Stimulated activated CD4-positive, alpha-beta T cell treated with anti-CD3 and anti-CD28 coated beads, Interleukin-12 subunit alpha, Interleukin-12 subunit beta, amount 100 ng/mL, for 4 hours (primary cell): ENCODE measurements at places on chromosomes 16 and 17.

GRCh38 chr16:68356249-68356918 lies 45.6 kb downstream of the PRMT7 start:
- DNase-seq: peak; percentile 50

DNA sequence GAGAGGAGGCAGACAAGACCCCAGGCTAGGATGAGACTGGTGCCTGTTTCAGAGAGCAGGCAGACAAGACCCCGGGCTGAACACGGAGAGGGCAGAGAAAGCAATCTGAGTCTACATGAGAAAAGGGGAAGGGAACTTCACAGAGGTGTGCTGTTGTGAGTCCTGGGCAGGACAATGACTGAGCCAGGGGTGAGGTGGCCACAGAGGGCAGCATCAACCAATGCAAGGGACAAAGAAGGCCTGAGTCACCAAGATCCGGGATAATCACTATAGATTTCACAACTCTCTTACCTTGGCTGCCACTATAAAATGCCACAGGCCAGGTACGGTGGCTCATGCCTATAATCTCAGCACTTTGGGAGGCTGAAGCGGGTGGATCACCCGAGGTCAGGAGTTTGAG lies 89.0 kb downstream of the SLC39A11 start:
- no peak for DNase-seq

GRCh38 chr17:63966646-63967264 lies 6.0 kb downstream of the SCN4A start:
- DNase-seq: no peak

GRCh38 chr17:63477480-63478440 lies 899 bp downstream of the ACE start:
- DNase-seq: no peak

DNA sequence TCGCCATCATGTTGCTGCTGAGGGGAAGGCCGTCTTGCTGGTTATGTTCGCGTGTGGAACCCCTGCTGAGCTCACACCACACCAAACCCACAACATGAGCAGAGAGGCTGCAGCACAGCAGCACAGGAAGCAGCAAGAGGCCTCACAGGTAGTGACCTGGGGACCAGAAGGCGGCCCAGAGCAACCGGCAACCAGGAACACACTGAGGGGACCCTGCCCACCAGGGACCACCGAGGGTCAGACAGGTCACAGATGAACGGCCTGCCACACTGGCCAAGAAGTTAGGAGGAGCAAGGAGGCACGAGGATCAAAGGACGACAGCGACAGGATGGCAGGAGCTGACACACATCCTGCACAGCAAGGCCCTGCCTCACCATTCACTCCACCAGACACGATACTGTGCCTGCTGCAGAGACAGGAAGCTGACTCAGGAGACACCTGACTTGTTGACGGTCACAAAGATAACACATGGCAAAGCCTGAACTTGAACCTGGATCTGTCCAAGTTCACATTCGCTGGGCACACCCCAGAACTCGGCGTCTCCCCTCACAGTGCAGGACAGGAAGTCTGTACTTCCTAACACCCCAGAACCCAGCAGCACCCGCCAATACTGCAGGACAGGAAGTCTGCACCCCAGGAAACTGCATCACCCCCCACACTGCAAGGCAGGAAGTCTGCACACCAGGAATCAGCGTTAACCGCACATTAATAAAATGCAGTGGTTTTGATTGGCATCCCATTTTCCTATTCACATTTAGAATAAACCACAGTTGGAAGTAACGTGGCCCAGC lies 98.5 kb downstream of the ZNF778 start:
- DNase-seq: peak; percentile 57

GRCh38 chr16:53022374-53022773 lies 30.3 kb downstream of the CHD9NB start:
- DNase-seq: no peak

DNA sequence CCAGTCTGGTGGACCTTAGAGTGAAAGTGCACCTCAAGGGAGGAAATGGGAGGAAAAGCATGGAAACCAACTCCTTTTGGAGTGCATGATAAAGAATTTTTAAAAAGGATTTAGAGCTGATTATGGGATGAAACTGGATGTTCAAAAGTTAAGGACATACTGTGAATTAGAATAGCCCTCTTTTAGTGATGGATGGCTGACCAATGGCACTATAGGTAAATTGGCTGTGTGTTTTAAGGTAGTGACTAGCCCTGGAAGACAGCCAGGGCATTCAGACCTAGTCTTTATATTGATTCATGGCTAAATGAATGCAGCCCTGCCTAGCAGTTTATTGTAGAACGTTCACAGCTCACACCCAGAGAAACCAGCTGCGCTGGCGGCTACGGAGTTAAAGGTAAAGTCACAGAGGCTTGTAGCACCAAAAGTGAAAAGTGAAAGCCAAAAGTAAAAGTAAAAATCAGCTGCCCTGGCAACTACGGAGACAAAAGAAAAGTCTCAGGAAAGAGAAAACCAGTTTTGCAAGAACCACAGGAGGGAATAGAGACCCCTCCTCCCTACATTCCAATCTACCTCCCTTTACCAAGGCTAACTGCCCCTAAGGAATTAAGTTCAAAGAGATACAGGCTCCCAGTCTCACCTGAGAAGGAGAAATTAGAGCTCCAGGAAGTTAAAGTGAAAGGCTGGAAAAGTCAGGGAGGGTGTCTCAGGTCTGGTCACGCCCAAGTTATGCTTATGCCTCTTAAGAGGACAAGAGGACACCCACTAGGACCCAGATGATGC lies 21.8 kb downstream of the ACSM1 start:
- DNase-seq: peak; percentile 30

GRCh38 chr17:67369676-67370075 lies 3.3 kb upstream of the PSMD12 start:
- DNase-seq: no peak

DNA sequence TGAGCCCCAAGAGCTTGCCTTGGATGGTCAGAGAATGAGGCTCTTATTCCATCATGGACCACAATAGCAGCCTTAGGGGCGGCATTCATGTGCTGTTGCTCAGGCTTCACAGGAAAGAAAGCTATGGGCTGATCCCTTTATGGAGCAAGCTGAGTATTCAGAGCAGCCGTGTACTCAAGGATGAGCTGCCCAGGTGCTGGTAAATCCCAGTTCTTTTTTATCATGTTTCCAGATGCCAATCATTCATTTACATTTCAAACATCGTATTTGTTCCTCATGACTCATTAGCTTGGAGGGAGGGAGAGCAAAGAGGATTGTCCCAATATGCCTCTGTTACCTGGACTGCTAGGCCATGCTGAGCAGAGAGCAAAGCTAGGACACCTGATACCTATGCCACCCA lies 475.7 kb downstream of the SHISA9 start:
- no peak for DNase-seq

DNA sequence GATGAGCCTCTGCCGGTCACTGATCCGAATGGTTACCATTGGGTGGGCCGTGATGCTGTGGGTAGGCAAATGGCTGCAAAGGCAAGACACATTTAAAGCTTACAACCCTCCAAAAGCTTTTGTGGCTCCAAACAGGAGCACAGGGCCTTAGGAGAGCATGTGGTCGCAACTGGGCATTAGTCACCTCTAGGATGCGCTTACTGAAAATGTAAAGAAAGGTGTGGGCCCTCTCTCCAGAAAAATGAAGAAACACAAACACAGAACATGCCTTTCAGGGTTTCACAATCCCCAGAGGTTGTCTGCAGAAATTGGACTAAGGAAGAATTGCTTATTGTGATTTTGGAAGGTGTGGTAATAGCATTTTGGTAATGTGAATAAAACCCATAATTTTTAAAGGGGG lies 86.7 kb upstream of the ATP2A3 start:
- no peak for DNase-seq

DNA sequence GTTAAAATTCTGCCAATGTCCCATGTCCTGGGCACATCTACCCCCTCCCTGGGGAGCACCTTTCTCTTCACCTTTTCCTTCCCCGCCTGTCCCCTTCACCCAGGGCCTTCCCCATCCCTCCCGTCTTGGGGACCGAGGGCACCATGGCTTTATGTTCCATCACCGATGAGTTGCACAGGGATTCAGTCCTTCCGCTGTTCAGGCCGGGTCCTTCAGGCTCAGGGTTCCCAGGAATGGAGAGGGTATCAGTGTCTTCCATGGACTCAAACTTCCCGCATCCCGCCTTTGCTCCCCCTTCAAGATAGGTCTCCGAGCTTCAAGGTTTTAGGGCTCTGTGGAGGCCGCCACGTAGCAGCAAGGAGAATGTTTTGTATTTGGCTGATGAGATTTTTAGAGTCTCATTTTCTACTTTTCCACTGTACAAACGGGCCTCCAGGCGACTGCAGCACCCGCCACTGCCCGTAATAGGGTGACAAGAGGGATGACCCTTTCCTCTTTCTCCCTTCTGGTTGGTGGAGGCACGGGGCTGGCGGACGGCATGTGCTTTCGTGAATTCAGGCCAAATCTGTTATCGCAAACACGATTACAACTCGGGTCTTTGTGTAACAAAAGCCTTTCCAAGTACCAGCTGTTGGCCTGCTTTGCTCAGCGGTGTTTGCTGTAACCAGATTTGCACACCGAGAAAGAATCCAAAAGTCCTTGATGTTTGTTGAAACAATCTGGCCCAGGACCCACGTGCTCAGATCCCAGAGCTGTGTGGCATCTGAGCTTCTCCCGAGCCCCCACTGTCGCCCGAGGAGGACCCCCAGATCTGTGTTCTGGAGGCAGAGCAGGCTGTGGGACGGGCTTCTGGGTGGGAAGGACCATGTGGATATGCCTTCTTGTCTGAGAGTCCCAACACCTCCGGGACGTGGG lies 236.3 kb downstream of the SEC14L1 start:
- DNase-seq: no peak

GRCh38 chr17:6067060-6067459 lies 3.1 kb upstream of the WSCD1 start:
- no peak for DNase-seq

GRCh38 chr16:86640265-86640843 lies 62.0 kb downstream of the FOXL1 start:
- no peak for DNase-seq

DNA sequence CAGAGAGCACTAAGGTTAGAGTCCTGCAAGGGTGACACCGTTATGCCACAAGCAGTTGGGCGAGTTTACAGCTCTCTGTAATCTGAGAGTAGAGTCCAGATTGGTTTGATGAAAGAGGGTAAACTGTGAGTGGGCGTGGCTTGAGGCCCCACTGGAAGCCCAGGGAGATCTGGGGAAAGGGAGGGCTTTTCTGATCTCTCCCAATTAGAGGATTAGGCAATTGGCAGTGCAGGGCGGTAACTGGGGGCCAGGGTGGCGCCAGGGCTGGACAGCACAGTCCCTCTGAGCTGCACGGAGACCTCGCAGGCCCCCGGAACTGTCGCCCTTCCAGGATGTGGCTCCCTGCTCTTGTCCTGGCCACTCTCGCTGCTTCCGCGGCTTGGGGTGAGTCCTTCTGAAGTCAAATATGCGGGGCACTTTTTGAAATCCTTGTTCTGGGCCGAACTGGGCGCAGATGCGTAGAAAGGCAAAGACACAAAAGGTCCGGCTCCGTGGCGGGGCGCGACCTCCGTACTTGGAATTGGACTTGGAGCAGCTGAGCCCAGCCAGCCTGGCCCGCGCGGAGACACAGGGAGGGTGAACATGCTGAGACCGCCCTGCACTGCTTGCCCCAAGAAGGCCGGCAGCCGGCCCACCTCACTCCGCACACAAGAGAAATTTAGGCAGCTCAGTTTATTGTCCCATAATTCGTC lies 72.4 kb downstream of the CES1 start:
- no peak for DNase-seq

DNA sequence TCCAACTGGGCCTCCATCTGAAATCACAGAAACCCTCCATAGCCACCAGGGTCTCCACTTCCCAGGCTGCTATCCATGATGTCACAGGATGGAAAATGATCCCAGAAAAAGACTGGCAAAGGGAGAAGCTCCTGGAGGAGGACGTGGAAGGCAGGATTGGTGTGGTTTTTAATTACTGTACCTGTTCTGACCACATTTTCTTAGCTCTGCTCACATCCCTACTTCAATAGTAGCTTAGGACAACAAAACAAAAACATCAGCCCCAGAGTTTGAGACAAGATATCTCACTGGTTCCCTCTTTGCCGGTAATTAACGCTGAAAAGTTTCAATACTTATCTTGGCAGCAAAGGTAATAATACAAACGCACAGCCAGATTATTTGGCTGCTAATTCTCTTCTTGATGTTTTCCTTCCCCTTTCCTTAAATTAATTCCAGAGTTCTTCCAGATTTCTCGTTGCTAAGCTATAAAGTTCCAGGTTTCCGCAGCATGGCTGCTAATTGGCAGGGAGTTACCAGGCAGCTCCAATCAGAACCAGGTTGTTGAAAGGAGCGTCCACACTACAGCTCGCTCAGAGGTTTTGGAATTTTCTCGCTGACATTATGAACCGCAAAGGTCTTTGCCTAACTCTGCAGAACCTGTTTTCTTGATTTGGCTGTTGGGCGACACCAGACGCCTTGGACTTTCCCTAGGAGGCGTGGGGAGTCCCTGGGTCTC lies 263.4 kb downstream of the MRTFB start:
- no peak for DNase-seq

GRCh38 chr17:19753051-19753509 lies 5.0 kb upstream of the ALDH3A1 start:
- DNase-seq: no peak

DNA sequence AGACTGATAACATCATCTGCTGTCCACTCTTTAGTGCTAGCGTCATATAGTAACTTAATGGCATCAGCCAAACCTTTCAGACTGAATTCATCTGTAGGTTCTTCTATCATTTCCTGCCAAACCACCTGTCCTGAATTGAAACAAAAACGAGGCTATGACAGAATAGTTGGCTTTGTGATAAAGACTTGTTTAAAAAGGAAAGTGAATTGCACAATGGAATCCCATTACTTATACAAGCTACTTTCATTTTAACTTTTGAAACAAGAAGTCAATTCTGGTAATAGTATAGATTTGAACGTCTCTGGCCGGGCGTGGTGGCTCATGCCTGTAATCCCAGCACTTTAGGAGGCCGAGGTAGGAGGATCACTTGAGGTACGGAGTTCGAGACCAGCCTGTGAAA lies 18.2 kb downstream of the LASP1NB start:
- DNase-seq: no peak

DNA sequence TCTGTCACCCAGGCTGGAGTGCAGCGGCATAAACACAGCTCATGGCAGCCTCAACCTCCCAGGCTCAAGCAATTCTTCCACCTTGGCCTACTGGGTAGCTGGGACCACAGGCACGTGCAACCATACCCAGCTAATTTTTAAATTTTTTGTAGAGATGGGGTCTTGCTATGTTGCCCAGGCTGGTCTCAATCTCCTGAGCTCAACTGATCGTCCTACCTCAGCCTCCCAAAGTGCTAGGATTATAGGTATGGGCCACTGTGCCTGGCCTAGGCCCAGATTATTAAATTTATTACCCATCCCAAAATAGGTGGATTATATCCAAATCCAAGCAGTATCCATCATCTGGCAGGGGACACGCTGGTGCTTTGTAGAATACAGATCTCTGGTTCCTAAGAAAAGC lies 53.8 kb downstream of the METTL16 start:
- DNase-seq: no peak

GRCh38 chr16:86300746-86301481 lies 209.4 kb upstream of the FOXF1 start:
- DNase-seq: no peak

GRCh38 chr17:61659437-61659836 lies 68.4 kb upstream of the NACA2 start:
- DNase-seq: no peak
